ENCODE measurements at places on chromosomes 16 and 17.

DNA sequence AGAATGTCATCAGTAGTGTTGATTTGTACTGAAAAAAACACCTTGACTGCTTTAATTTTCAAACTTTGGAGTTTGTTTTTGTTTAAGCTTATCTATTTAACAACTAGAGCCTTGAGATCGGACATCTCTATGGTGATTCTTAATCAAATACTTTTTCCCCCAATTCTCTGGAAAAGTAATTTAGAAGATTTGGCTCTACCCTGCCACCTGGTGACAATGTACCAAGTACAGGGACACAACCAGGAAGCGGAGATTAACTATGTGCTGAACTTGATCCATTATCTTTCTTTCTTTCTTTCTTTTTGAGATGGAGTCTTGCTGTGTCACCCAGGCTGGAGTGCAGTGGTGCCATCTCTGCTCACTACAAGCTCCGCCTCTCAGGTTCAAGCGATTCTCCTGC, 30.8 kb downstream of the USP43 start:
- no peak for DNase-seq

DNA sequence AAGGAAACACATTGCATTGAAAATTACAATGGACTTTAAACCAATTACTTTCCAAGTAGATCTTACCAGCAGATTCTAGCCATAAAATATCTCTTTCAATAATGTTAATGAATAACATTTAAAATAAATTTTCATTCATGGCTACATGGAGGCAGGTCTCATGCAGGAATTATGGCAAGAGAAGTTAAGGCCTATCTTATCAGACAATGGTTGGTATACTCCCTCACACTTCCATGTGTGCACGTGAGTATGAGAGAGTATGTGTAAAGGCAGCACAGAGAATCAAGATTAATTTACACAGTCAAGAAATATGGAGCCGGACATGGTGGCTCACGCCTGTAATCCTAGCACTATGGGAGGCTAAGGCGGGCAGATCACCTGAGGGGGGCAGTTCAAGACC, 76.5 kb downstream of the HELZ start:
- DNase-seq: no peak

- DNase-seq: peak; percentile 43
Observed at GRCh38 chr16:56610017-56610608, 1.7 kb downstream of the MT2A start.

GRCh38 chr16:69565671-69566239, at the start of gene NFAT5:
NFAT5 (plus strand) TSS chr16:69565966; CDS start chr16:69566302, 336 bp downstream.
- peak; percentile 73 for DNase-seq

GRCh38 chr16:17828012-17828411, 357.3 kb upstream of the XYLT1 start:
- no peak for DNase-seq

DNA sequence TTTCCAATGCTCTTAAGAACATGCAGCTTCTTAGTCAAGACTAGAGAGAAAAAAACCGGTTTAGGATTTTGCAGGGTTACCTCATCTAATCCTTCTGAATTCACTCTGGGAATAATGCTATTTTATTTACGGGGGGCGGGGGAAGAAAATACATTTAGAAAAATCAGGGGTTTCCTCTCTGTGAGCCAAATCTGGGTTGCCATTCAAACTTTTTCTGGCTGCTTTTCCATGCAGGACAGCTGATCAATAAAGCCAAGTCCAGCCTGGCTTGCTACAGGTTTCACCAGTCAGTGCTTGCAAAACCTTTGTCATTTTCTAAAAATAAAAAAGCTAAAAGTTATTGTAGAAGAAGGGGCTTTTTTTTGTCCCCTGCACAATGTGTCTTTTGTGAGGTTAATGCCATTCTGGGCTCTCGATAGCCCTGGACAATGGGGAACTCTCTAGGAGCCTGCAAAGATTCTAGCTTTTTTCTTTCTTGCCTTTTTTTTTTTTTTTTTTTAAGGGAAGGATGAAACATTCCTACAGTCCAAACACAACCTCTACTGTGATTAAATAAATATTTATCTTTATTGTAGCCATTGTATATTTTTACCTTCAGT, 13.1 kb upstream of the ZFHX3 start:
- no peak for DNase-seq

GRCh38 chr16:12119562-12119961, 143.0 kb downstream of the SNX29 start:
- DNase-seq: no peak

GRCh38 chr17:7825206-7825990, 8.6 kb upstream of the KDM6B start:
- DNase-seq: no peak

DNA sequence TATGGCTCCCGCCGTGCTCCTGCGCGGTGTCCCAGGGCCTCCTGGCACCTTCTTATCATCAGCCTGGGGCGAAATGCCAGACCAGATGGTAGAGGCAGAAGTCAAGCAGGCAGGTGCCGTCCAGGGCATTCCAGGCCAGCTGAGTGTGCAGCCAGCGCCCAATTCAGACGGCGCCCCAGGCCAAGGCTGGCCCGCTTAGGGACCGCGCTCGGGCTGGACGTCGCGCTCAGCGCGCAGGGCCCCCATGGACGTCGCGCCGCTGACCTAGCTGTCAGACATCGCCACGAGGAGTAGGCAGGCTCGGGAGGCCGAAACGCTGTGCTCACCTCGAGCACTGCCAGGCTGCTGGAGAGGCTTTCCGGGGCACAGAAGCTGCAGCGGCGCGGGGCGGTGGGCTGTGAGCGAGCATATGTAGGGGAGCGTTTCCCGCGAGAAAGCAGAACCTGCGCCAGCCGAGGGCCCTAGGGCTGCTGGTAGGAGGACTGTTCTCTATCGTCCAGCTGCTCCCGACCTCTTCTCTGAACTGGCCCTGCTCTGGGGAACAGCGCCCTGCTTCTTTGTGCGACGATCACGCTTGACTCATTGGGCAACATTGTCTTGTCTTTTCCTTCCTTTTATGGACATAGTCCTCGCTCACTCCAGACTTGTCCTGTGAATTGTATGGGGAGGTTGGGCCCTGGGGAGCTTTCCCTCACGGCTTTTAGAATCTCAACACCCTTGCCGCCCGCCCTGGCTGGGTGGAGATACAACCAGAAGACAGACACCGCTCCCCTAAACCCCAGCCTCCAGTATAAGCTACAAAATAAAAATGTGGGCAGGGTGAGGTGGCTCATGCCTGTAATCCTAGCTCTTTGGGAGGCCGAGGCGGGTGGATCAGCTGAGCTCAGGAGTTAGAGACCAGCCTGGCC, 8.4 kb upstream of the CA4 start:
- DNase-seq: peak; percentile 28

DNA sequence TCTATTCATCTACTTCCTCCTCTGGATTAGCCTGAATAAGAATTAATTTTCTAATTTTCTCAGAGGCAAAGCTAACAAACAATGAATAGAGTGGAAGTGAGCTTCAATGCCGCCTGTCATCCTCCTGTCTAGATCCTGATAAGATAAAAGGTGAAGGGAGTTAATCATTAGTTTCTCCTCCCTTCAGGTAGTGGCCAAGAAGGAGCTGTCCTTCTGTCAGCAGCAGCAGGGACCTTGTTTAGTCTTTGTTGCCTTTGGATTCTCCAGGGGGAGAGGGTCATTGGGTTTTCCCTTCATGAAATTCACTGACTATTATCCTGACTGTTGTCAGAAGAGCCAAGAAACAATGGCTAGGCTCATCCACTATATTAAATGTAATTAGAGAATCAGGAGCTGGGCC, 420.2 kb upstream of the GOT2 start:
- no peak for DNase-seq

GRCh38 chr16:74309789-74310781, 13.5 kb downstream of the PSMD7 start:
- peak; percentile 22 for DNase-seq

GRCh38 chr16:75198135-75198600, 8.8 kb downstream of the CTRB2 start:
- DNase-seq: no peak

GRCh38 chr16:17339764-17340541, 130.8 kb downstream of the XYLT1 start:
- no peak for DNase-seq

DNA sequence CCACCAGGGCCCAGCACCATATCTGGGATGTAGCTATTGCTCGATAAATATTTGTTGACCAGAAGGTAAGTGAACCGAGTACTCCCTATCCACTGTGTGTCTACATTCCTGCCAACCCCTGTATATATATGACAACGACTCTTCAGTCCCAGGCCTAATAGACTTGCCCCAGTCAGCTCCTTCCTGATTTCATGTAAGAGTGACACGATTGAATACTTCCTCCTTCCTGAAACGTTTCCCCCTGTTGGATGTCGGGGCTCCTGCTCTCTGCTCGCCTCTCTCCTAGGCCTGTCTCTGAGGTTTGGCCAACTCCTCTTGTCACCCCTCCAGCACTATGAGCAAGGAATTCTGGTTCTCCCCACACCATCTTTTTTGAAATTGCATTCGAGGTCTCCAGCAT, 178.9 kb downstream of the PRKCA start:
- peak; percentile 32 for DNase-seq

DNA sequence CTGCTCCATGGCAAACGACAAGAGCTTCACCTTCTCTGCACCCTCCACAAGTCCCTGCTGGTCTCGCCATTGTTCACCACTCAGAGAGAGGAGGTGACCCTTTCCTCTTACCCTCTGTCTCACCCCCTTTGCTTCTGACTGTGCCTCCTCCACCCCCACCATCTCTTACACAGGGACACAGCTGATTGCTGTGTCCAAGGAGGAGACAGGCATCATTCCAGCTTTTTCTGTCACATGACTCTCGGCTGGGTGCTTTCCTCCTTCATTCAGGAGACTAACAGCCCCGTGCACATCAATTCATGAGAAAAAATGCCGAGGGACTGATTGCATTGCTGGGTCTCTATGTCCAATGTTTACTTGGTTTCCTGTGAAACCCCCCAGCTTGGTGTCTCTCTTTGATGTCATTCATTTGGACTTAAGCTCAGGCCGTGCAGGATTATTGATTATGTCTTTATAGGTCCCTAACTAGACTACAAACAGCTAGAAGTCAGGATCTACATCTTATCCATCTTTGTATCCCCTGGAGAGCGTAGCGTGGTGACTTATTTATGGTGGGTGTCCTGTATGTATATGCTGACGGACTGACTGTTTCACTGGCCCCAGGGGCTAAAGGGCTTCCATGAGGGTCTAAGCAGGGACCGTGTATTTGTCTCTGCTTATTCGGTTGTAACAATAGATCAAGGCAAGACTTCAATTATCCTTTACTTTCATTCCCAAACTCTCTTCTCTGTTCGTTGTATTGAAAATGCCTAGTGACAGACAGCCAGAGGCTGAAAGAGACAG, 82.2 kb upstream of the CDH13 start:
- no peak for DNase-seq

- DNase-seq: peak; percentile 52
Observed at GRCh38 chr17:888998-889441, 90.6 kb downstream of the NXN start.

GRCh38 chr16:8634991-8635736, 13.7 kb downstream of the METTL22 start:
- DNase-seq: no peak

DNA sequence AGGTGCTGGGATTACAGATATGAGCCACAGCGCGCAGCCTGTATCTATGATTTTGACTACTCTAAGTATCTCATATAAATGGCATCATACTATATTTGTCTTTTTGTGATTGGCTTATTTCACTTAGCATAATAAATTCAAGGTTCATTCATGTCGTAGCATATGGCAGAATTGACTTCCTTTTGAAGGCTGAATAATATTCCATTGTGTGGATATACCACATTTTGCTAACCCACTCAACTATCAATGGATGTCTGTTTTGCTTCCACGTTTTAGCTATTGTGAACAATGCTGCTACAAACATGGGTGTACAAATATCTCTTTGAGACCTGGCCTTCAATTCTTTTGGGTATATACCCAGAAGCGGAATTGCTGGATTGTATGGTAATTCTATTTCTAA, 10.1 kb downstream of the PLXDC1 start:
- DNase-seq: no peak

GRCh38 chr17:70259400-70259799, 90.1 kb downstream of the KCNJ2 start:
- no peak for DNase-seq

- DNase-seq: peak; percentile 60
Observed at GRCh38 chr16:55284718-55285099, 39.3 kb upstream of the IRX6 start.
